Panc1 (cell line): ENCODE measurements at places on chromosomes 5 and 9. TPM values are rescaled to one million over a fixed set of nuclear protein-coding genes. Genes with fewer than 3 reads are reported as not detected.
A peak's percentile ranks its signal among the peaks of the same experiment; 100 is the strongest.

Gene ANKRD31
- total RNA-seq: not detected

Gene FAM153A
- total RNA-seq: not detected

Gene SIT1
- not detected for total RNA-seq

DNA sequence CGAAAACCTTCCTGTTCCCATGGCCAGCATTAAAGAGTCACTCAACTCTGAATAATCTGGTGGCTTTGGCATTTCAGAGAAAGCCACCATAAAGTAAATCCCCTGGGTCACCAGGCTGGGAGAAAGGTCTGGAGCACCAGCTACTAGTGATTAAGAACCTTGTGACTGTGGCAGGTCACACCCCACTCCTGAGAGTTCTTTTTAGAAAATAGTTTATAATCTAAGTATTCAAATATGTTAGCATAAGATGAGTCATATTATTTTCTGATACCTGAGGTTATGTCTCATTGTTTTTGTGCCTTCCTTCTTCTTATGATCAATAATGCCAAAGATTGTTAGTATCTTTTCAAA lies 351.7 kb downstream of the ARRDC3 start:
- no peak for DNase-seq
- H3K27me3 ChIP-seq: no peaks in the 10 kb centered on the region
- no peak overlapping the region for H3K27ac ChIP-seq
- H3K36me3 ChIP-seq: no peaks in the 10 kb centered on the region

Gene IFNA13
- total RNA-seq: not detected

- no peak overlapping the region for H3K27ac ChIP-seq
- H3K4me1 ChIP-seq: no peaks in the 10 kb centered on the region
- no peak overlapping the region for H3K4me3 ChIP-seq
- DNase-seq: no peak
These were observed 31.7 kb downstream of the SLC35A4 start for GRCh38 chr5:140596321-140596741.

DNA sequence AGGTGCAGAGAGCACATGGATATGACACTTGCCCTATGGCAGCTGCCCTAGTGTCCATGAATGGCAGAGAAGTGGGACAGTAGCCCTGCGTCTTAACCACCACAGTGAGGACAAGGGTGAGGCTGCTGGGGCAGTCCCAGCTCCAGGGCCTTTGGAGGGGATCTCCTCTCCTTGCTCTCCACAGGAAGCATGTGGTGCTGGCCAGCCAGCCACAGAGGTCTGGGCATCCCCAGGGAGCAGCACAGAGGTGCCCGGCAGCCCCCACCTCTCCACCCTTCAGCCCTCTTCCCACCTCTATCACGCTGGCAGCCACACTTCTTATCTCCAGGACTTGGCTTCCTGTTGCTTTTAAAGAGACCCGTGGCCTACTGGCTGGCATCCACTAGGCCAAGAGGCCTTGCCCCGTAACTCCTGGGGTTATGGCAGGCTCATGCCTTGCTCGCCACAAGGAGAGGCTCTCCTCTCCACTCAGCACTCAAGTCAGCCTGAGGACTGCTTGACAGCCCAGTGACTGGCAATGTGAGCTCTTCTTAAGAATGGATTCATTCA lies 21.9 kb downstream of the CSF2 start:
- H3K4me1 ChIP-seq: no peaks in the 10 kb centered on the region
- H3K27ac ChIP-seq: no peak overlapping the region
- DNase-seq: no peak
- no peaks in the 10 kb centered on the region for H3K36me3 ChIP-seq

Gene SOHLH1
- total RNA-seq: not detected

DNA sequence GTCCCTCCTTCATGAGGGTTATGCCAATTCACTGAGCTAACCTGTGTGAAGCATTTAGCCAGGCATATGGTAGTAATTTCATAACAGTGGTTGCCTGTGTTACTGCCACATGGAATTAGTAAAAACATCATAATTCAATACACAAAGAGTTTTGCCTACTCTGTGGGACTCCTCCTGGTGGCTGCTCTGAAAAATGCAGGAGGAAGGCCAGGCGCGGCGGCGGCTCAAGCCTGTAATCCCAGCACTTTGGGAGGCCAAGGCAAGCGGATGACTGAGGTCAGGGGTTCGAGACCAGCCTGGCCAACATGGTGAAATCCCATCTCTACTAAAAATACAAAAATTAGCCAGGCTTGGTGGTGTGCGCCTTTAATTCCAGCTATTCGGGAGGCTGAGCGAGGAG lies 547.3 kb downstream of the CDK5RAP2 start:
- no peaks in the 10 kb centered on the region for H3K36me3 ChIP-seq
- H3K4me3 ChIP-seq: no peak overlapping the region
- no peaks in the 10 kb centered on the region for H3K4me1 ChIP-seq

GRCh38 chr9:71909887-71910649 lies 925 bp downstream of the ABHD17B start:
- no peaks in the 10 kb centered on the region for H3K27me3 ChIP-seq
- no peak for DNase-seq
- H3K4me1 ChIP-seq: peaks cover 14% of the 10 kb centered on the region; the same call in 1 of the 2 replicates
- H3K36me3 ChIP-seq: peaks cover 12% of the 10 kb centered on the region; the same call in 1 of the 2 replicates

DNA sequence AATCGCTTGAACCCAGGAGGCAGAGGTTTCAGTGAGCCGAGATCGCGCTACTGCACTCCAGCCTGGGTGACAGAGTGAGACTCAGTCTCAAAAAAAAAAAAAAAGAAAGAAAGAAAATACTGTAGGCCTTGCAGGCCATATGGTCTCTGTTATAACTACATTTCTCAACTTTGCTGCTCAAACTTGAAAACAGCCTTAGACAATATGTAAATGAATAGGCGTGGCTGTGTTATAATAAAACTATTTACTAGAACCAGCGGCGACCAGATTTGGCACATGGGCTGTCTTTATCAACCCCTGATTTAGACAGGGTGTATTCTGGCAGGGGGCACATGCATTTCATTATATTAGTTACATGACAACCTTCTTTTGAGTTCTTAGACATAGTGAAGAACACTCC lies 130.0 kb downstream of the C9orf152 start:
- H3K27me3 ChIP-seq: no peaks in the 10 kb centered on the region
- no peaks in the 10 kb centered on the region for H3K4me1 ChIP-seq
- H3K36me3 ChIP-seq: no peaks in the 10 kb centered on the region
- DNase-seq: no peak
- H3K4me3 ChIP-seq: no peak overlapping the region

GRCh38 chr9:99162759-99163364 lies 57.9 kb downstream of the TGFBR1 start:
- H3K27me3 ChIP-seq: no peaks in the 10 kb centered on the region
- no peak overlapping the region for H3K27ac ChIP-seq
- H3K4me3 ChIP-seq: no peak overlapping the region
- H3K36me3 ChIP-seq: no peaks in the 10 kb centered on the region

Gene DAB2IP
- total RNA-seq: 18.4 TPM

DNA sequence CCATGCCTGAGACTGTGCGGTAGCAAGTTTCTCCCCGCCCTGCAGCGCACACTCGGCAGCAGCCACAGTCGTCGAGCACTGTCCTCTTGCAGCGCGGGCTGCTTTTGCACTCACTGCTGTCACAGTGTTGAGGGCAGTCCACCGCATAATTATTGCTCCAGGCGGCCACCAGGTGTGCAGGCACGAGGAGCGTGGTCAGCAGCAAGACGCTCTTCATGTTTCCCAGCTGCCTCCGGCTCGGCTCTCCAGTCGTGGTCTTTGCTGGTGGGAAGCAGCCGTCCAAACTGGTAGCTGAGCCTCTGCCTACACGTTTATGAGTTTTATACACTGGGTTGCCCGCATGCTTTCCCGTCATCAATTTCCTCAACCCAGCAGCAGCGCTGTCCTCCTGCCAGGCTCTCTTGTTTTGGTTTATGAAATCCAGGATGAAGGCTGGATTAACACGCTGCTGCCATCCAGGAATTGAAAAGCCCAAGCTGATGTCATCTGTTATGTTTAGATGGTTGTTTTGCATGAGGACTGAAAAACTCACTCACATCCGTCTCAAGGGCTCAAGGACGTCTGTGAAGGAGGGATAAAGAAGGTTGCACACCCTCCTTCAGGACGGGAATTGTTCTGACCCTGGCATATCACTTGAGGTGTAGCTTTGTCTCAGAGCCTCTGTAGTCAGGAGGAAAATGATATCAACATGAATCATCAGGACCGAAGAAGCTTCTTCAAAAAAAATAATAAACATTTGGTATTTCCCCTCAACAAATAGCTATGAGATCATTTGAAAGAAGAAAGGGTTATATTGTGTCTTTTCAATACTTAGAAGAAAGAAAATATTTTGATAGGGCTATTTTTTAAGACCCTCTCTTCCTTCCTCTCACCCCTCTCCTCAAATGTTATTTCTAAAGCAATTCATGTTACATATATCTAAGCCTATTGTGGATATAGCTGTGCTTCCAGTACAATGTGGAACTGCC lies at the start of gene ESM1:
TSS of gene ESM1 (minus strand) at position 293 of the 968 bp plus-strand sequence. CDS start at position 217, 76 bp downstream.
- no peaks in the 10 kb centered on the region for H3K36me3 ChIP-seq
- no peak within 1 kb of the TSS for H3K4me3 ChIP-seq
- H3K27me3 ChIP-seq: peaks cover 29% of the 10 kb centered on the region
- DNase-seq: no peak
- no peak within 1 kb of the TSS for H3K27ac ChIP-seq

DNA sequence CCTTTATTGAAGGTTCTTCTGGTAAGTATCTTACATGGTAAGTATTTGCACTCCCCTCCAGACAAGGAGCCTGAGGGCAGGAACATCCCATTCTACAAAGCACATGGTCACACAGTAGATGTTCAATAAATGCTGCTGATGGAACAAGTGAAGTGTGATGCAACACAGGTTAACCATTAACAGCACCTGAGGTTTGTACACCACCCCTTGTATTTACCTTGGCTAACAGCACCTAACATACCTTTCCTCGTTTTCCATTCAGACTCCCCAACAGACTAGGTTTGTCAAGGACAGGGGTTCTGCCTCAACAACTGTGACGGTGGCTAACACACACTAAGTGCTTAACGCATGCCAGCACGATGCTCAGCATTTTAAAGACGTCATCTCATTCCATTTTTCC lies 213.6 kb downstream of the MAPKAP1 start:
- no peaks in the 10 kb centered on the region for H3K4me1 ChIP-seq
- no peaks in the 10 kb centered on the region for H3K36me3 ChIP-seq
- no peak overlapping the region for H3K4me3 ChIP-seq
- H3K27me3 ChIP-seq: no peaks in the 10 kb centered on the region

DNA sequence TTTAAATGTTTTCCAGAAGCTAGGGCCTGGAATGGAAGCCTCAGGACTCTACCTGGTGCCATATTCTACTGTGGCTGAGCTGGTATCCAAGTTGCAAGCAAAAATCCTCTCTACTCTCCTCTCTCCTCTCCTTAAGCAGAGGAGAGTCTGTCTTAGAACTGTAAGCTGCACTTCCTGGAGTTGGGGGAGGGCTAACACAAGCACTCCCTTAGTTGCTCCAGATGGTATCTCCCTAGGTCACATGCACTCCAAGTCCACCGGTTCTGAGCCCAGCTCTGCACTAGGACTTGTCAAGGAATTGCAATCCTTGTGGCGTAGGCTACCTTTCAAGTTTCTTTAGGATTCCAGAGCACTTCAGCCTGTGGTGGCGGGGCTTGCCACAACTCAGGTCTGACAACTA lies 513.9 kb upstream of the RGMB start:
- H3K4me1 ChIP-seq: no peaks in the 10 kb centered on the region
- H3K27me3 ChIP-seq: no peaks in the 10 kb centered on the region
- H3K4me3 ChIP-seq: no peak overlapping the region

GRCh38 chr5:139776861-139777260 lies 18.7 kb upstream of the PSD2 start:
- no peaks in the 10 kb centered on the region for H3K36me3 ChIP-seq
- H3K27ac ChIP-seq: no peak overlapping the region
- no peak for DNase-seq
- H3K27me3 ChIP-seq: 0 out of 2 replicates have a peak, but pooled peaks cover 2% of the 10 kb centered on the region

Gene HNRNPA0
- total RNA-seq: 33.3 TPM

- no peak for DNase-seq
- H3K27me3 ChIP-seq: no peaks in the 10 kb centered on the region
These were observed 18.2 kb downstream of the PSIP1 start for GRCh38 chr9:15492485-15493150.

DNA sequence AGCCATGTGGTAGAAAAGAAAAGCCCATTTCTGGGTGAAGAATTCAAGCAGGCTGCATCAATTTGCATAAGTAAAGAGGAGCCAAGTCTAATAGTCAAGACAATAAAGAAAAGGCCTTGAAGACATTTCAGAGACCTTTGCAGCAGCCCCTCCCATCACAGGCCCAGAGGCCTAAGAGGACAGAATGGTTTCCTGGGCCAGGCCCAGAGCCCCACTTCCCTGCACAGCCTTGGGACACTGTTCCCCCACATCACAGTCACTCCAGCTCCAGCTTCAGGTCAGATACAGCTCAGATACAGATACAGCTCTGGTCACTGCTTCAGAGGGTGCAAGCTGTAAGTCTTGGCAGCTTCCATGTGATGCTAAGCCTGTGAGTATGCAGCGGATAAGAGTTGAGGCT lies 29.1 kb downstream of the PLGRKT start:
- no peaks in the 10 kb centered on the region for H3K4me1 ChIP-seq
- no peak overlapping the region for H3K27ac ChIP-seq
- no peak for DNase-seq
- H3K36me3 ChIP-seq: no peaks in the 10 kb centered on the region

DNA sequence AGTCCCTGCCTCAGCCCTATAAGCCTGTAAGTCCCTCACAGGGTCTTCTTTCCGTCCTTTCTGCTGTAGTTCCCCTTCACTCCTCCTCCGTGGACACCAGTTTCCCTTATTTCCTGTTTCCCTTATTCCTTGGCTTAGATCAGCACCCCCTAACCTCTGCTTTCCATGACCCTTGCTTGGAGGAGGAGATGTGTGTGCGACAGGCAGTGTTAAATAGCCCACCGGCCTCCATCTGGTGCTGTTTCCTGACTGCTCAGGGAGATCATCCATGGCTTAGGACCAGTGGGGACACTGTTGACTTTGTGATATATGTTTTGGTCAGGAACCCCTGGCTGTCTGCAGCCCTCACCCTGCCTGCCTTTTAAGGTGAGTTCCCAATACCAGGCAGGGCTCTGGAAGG lies 34.1 kb upstream of the PSD2 start:
- peaks cover 18% of the 10 kb centered on the region for H3K4me1 ChIP-seq
- H3K4me3 ChIP-seq: no peak overlapping the region
- no peak for DNase-seq
- H3K27ac ChIP-seq: no peak overlapping the region
- 0 out of 2 replicates have a peak, but pooled peaks cover 3% of the 10 kb centered on the region for H3K27me3 ChIP-seq

Gene MARCOL
- total RNA-seq: not detected

GRCh38 chr5:14261235-14261634 lies 118.1 kb downstream of the TRIO start:
- no peak for DNase-seq
- H3K4me1 ChIP-seq: peaks cover 99% of the 10 kb centered on the region
- no peaks in the 10 kb centered on the region for H3K27me3 ChIP-seq
- 0 out of 2 replicates have a peak overlapping the region, but pooled peaks have one; percentile 2 for H3K4me3 ChIP-seq

DNA sequence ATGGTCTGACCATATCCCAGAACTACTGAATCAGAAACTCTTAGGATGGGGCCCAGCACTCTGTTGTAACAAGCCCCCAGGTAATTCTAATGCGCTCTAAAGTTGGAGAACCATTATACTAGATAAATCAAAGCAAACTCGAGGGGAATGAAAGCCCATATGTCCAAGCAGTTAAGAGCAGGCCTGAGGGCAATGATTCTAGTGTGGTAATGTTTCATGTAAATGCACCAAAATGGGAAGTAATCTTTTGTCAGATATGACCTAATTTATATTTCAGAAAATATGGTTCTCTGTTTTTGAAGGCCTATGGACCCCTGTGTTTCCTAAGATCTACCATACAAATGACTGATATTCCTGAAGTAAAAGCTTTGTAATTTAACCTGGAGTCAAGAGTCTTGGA lies 108.0 kb upstream of the PTGER4 start:
- H3K36me3 ChIP-seq: no peaks in the 10 kb centered on the region
- H3K4me1 ChIP-seq: no peaks in the 10 kb centered on the region
- H3K4me3 ChIP-seq: no peak overlapping the region
- H3K27me3 ChIP-seq: no peaks in the 10 kb centered on the region
- no peak overlapping the region for H3K27ac ChIP-seq
- DNase-seq: no peak

GRCh38 chr5:1526190-1526631 lies 2.5 kb upstream of the LPCAT1 start:
- H3K36me3 ChIP-seq: no peaks in the 10 kb centered on the region; the same call in 1 of the 2 replicates
- no peak overlapping the region for H3K4me3 ChIP-seq
- no peak for DNase-seq
- peaks cover 12% of the 10 kb centered on the region for H3K4me1 ChIP-seq
